Cardiac septum (tissue), 1 donor: ENCODE measurements at places on chromosomes 12 and 14.

DNA sequence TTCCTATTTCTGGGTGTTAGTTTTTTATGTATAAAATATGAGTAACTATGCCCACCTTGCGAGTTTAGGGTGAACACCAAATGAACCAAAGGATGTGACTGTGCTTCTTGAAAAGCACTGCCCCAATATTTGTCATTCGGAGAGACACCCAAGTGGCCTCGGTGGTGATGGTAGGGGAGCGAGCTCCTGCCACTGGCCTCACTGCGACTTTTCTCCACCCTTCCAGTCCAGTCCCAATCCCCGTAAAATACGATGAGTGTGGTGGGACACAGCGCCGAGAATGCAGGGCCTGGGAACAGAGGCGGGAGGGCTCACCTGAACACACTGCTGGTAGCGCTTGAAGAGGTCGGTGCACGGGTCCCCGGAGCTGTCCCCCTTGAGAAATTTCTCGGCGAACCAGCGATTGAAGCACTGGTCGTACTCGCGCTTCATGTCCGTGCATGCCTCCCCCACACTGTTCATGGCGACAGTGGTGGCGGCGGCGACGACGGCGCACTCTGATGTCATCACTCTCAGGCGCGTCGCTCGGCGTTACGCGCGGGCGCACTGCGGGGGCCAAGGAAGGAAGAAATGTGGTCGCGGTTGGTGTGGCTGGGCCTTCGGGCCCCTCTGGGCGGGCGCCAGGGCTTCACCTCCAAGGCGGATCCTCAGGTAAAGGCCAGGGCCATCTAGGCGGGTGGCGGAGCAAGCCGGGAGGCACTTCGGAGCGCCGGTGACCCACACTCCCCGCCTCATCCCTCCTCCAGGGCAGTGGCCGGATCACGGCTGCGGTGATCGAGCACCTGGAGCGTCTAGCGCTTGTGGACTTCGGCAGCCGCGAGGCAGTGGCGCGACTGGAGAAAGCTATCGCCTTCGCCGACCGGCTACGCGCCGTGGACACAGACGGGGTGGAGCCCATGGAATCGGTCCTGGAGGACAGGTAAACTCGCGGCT is at the start of the genes GATC and TRIAP1:
Gene GATC (plus strand): TSS at position 534 of the 933 bp plus-strand sequence. CDS start 37 bp downstream, at position 571.
Gene TRIAP1 (minus strand): TSS at position 474 of the 933 bp plus-strand sequence. CDS start 12 bp downstream, at position 462.
- peak; percentile 94 for DNase-seq

DNA sequence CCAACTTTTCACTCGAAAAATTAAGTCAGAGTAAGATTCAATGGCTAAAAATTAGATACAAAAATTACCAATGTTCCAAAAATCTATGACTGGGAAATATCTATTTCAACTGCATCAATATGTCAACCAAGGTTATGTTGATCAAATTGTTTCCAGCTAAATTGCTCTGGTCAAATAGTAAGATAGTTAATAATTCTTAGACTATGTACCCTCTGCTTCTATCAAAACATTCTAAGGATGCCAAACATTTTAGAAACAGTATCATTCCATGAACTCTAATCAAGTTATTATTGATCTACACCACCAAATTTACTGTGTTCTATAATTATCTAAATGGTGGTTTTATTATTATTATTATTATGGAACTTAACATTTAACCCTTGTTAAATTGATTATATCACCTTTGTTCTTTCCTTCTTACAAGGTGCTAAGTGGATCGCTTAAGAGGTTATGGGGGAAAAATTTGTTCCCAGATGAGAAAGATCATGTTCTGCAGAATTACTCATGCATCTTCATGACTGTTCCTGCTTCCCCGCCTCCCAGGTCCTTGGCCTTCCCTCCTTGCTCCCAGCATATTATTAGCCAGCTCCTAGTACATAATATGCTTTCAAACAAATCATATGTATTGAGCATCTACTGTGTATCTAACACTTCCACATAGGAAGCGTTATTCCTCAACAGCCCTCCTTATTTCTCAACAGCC is 240.5 kb upstream of the KRR1 start:
- no peak for DNase-seq

DNA sequence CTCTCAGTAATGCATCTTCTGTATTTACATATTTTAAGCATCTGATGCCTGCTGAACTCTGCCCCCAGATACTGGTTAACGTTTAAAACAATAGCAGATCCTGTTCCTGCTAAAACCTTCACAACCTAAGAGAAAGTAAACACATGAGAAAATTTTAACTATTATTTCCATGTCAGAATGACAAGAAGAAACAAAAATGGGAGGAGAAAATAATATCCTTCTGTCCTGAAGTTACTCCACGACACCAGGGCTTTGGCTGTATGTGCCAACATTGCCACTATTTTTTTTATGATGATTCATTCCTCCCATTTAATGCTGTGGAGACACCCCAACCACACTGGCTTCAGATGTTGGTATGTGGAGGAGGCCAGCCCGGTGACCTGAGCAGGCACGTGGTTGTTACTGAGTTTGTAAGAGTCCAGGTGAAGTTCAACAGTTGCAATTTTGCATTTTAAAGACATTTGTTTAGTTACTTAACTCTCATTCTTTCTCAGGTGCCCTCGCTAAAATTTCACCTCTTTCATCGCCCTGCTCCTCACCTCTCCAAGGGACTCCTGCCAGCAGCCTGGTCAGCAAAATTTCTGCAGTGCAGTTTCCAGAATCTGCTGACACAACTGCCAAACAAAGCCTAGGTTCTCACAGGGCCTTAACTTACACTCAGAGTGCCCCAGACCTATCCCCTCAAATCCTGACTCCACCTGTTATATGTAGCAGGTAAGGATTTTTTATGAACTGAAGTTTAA is 65.5 kb upstream of the SLCO1C1 start:
- DNase-seq = no peak

- no peak for DNase-seq
Observed at GRCh38 chr14:74015176-74015575, 3.9 kb downstream of the ENTPD5 start.

- no peak for DNase-seq
Observed at GRCh38 chr12:110100315-110100970, 23.7 kb upstream of the IFT81 start.

GRCh38 chr12:107125833-107126232 is 32.5 kb upstream of the CRY1 start:
- no peak for DNase-seq

DNA sequence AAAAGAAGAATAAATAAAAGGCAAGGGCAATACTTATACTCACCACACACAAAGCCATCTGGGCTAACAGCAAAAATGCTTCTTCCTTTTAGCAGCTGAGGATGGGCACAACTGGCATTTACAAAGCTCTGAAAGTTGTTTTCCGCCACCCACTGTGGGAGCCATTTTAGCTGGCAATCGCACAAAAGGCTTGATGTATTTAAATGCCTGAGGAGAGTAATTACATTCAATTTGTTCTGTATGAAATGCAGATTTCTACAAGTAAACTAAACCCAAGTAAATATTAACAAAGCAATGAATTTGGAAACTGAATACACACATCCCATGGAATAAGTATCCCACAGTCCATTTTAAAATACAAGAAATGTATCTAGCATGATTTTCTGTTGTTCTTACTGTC is 37.5 kb downstream of the LRIG3 start:
- DNase-seq = no peak

GRCh38 chr12:32240831-32241230 is 134.2 kb downstream of the BICD1 start:
- no peak for DNase-seq

GRCh38 chr12:127810041-127810440 is 456.9 kb upstream of the TMEM132C start:
- no peak for DNase-seq

DNA sequence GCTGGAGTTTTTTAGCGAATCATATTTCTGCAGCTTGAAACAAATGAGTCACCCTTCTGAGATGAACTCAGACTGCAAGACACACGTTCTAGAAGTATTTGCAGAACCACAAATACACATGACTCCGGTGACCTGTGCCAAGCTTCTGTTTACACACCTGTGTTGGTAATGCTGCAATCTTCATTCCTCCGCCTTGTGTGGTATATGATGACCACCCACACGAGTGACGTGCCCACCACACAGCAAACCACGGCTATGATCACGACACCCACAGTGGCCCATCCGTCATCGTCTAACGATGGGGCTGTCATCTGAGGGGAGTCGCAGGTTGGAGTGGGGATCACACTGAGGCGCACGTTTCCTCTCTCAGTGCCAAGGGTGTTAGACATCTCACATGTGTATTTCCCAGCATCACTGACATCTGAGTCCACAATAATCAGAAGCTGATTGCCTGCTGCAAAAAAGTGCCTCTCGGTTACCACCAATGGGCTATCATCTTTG is 43.0 kb downstream of the LRIG3 start:
- no peak for DNase-seq
